Liver (tissue), 10 donors: ENCODE measurements at places on chromosomes 7 and 10. TPM values are rescaled to one million over a fixed set of nuclear protein-coding genes. Genes with fewer than 3 reads are reported as not detected.

SORCS1 gene
- 0.08 TPM for total RNA-seq

CDCA7L gene
- 22.6 TPM for total RNA-seq

ABCA13 gene
- total RNA-seq = 1.0 TPM

BTBD16 gene
- 1.4 TPM for total RNA-seq

ANKRD2 gene
- total RNA-seq = not detected

WDR91 gene
- 11.8 TPM for total RNA-seq

RNF32 gene
- 0.59 TPM for total RNA-seq

GRCh38 chr10:24349379-24350001 is 140.6 kb downstream of the KIAA1217 start:
- no peak for DNase-seq
- H3K4me3 ChIP-seq = no peak overlapping the region

GRCh38 chr10:88232029-88232895 is 350.9 kb downstream of the RNLS start:
- no peak for DNase-seq
- H3K27ac ChIP-seq = no peak overlapping the region
- H3K27me3 ChIP-seq = no peaks in the 10 kb centered on the region
- peaks cover 6% of the 10 kb centered on the region for H3K4me1 ChIP-seq
- H3K4me3 ChIP-seq = no peak overlapping the region

DNA sequence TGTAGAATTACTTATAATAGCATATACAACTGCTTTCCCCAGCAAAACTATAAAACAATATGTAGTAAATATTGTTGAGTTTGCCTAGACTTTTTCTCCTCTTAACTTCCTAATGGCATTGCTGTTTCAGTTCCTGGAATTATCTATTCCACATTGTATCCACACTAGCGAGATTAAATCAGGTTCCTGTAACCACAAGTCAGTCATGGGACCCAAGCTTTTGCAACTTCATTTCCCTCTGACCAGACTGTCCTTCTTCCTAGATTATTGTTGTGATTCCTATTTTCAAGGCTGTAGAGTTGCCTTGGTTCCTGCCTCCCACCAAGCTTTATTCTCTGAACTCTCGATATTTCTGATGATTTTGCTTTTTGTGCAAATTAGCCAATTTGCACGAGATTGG is 173.3 kb upstream of the ZNF804B start:
- H3K36me3 ChIP-seq = no peaks in the 10 kb centered on the region
- H3K27ac ChIP-seq = no peak overlapping the region
- no peaks in the 10 kb centered on the region for H3K4me1 ChIP-seq

DNA sequence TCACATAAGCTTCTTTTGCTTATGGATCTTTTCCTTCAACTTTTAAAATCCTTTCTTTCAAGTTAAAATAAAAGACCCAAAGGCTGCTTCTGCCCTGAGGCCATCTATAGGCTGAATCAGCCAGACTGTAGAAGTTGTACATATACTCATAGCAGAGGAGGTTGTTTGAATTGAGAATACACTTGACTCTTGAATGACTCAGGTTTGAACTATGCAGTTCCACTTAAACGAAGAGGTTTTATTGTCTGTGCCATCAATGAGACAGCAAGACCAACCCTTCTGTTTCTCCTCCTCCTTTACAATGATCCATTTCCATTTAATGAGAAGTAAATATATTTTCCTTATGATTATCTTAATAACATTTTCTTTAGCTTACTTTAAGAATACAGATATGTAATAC is 5.8 kb downstream of the ZNF365 start:
- DNase-seq = no peak
- H3K4me1 ChIP-seq = no peaks in the 10 kb centered on the region
- no peak overlapping the region for H3K27ac ChIP-seq
- no peaks in the 10 kb centered on the region for H3K36me3 ChIP-seq

DNA sequence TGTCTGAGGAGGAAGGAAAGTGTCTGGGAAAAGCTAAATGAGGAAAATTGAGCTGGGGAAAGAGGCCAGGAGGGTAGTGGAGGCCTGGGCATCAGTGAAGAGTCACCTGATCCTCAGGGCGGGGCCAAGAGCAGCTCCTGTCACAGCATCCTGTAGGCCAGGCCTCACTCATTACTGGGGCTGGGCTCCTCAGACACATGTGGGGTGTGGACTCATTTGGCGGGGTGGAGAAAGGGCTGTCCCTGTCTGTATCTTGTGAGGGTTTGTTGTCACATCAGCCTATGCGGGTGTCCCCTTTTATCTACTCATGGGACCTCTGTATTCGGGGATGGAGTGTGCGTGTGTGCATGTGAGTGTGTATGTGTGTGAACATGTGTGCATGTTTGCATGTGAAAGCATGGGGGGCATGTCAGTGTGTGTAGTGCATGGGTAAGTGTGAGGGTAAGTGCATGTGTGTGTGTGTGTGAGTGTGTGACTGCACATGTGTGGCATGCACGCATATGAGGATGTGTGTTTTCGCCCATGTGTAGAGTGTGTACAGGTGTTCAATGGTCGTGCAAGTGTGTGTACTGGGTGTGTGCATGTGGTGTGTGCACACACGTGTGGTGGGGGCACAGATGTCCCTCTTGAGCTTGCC is 67.8 kb downstream of the RAMP3 start:
- DNase-seq = no peak
- no peak overlapping the region for H3K27ac ChIP-seq
- no peak overlapping the region for H3K4me3 ChIP-seq
- no peaks in the 10 kb centered on the region for H3K27me3 ChIP-seq
- no peaks in the 10 kb centered on the region for H3K4me1 ChIP-seq

DNA sequence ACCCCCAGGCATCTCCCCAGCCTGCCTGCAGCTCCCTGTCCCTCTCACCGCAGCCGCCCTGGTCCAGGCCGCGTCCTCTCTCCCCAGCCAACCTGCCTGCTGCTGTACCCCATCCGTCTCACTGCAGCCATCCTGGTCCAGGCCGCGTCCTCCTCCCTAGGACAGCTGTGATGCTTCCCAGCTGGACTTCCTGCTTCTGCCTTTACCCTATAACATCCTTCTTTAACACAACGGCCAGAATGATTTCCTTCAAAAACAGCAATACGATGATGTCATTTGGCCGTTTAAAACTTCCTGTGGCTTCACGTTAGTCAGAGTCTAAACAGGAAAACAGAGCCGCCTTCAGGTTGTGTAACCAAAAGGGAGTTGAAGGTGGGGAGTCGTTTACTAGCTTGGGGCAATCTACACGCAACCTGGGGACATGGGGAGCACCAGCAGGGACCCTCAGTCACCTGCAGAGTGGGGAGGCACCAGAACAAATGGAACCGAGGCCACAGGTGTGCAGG is 32.2 kb upstream of the ZFAND2A start:
- no peak for DNase-seq
- H3K27me3 ChIP-seq = no peaks in the 10 kb centered on the region
- H3K4me1 ChIP-seq = no peaks in the 10 kb centered on the region
- H3K36me3 ChIP-seq = no peaks in the 10 kb centered on the region
- no peak overlapping the region for H3K4me3 ChIP-seq

GRCh38 chr7:135714534-135715009 is 13.4 kb downstream of the SLC13A4 start:
- no peak overlapping the region for H3K27ac ChIP-seq
- no peak for DNase-seq
- H3K4me1 ChIP-seq = no peaks in the 10 kb centered on the region
- H3K4me3 ChIP-seq = no peak overlapping the region

- H3K27me3 ChIP-seq = no peaks in the 10 kb centered on the region
- no peak for DNase-seq
- H3K36me3 ChIP-seq = peaks cover 3% of the 10 kb centered on the region
- H3K4me3 ChIP-seq = no peak overlapping the region
These were observed 68.9 kb downstream of the RBM33 start for GRCh38 chr7:155713384-155713783.
